ENCODE measurements at places on chromosomes 1 and 21.

DNA sequence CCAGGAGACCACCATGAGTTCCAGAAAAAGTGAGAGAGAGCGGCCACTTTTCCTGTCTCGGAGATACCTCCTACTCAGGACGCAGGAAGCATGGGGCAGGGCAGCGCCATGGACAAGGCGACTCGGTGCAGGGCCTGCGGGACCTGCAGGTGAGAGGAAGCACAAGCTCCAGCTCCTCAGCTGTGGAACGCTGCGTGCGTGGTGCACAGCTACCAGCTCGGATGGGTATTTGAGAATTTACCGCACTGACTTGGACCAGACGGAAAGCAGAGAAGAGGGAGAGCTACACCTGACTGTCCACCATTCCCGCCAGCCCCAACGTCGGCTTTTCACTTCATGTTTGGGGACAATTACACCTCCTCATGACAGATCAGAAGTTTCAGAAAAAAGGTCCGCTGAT lies 8.2 kb upstream of the CDK11A start:
- DNase-seq = no peak

- peak; percentile 83 for DNase-seq
Observed at GRCh38 chr1:36207339-36207738, 16.9 kb upstream of the THRAP3 start.

DNA sequence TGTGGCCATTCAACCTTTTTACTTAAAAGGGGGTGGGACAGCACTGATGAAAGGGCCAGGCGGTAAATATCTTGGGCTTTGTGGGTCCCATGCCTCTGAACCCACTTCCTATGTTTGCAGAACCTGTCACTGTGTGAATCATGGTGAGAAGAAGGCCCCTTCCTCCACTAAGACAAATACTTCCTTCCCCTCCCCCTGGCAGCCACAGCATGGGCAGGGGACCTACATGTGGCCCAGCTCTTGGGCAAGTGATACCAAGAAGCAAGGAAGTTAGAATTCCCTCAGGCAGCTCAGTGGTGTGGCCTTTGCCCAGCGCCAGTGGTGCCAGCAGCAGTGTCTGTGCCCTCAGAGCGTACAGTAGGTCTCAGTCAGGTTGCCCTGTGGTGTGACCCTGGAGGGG lies 168.6 kb downstream of the TRIM33 start:
- peak; percentile 44 for DNase-seq

DNA sequence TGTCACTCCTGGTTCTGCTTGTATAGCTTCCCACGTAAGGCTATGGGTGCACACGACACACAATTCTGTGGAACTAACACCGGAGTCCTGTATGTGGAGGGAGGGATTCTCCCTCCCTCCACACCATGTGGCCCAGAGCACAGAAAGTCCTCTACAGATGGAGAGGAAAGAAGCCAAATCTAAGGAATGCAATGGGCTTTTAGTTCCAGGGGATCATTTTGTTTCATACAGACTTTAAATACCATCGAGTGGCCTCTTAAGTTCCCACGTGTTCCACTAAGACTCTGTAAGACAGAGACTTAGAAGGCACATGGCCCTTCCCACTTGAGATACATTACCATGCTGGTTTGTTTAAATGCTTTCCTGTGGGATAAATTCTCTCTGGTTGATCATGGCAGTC lies 156.0 kb downstream of the TGFB2 start:
- no peak for DNase-seq

GRCh38 chr1:218068241-218068640 lies 216.9 kb upstream of the RRP15 start:
- no peak for DNase-seq

DNA sequence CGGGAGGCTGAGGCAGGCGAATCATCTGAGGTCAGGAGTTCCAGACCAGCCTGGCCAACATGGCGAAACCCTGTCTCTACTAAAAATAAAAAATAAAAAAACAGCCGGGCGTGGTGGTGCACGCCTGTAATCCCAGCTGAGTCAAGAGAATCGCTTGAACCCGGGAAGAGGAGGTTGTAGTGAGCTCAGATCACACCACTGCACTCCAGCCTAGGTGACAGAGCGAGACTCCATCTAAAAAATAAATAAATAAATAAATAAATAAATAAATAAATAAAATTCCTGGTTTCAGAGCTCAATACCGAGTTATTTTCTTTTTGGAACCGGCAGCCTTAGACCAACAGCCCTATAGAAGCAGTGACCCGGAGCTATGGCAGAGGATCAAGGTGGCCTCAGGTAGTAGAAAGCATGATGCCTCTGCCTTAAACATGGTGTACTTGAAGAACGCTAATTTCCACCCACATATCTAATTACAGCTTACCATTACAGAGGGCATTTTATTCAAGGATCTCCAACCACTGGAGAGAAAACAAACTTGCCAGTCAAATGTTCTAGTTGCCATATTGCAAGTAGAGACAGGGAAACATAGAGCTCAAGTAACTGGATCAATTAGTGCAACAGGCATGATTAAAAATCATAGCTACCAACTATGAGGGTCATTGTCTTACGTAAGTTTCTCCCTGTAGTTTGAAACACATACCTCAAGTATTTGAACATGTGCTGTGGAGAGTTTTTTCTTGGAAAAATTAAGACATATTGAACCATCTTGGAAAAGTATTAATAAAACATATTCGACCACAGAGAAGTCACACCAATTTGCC lies 2.0 kb upstream of the ENAH start:
- no peak for DNase-seq

GRCh38 chr1:2583331-2583791 lies 3.2 kb upstream of the PRXL2B start:
- no peak for DNase-seq

DNA sequence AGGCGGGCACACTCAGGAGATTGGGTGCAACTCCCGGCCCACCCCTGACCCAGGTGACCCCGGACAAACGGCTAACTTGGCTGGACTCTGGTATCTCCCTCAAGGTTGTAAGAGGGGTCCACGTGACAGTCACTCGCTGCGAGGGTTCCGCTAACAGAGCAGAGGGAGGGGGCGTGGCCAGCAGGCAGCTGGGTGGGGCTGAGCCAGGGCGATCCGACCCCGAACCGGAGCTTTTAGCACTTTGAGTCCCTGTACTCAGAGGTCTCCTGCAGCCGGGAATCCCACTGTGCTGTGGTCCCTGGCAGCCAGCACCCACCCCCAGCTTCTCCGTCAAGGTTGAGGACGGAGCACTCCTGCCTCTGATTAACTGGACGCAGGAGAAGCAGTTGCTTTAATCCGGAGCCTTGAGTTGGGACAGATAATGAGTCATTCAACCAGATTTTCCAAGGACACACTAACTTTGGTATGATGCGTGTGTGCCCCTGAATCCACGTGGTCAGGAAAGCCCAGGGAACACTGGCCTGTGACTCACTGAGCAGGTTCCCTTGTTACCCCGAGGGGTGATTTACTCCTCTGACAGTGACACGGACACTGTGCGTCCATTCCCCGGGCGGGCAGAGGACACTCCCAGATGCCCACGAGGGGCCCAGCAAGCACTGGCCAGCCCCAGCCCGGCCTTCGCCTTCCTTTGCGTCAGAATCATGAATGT lies 16.8 kb downstream of the TRPM2 start:
- DNase-seq = peak; percentile 45

DNA sequence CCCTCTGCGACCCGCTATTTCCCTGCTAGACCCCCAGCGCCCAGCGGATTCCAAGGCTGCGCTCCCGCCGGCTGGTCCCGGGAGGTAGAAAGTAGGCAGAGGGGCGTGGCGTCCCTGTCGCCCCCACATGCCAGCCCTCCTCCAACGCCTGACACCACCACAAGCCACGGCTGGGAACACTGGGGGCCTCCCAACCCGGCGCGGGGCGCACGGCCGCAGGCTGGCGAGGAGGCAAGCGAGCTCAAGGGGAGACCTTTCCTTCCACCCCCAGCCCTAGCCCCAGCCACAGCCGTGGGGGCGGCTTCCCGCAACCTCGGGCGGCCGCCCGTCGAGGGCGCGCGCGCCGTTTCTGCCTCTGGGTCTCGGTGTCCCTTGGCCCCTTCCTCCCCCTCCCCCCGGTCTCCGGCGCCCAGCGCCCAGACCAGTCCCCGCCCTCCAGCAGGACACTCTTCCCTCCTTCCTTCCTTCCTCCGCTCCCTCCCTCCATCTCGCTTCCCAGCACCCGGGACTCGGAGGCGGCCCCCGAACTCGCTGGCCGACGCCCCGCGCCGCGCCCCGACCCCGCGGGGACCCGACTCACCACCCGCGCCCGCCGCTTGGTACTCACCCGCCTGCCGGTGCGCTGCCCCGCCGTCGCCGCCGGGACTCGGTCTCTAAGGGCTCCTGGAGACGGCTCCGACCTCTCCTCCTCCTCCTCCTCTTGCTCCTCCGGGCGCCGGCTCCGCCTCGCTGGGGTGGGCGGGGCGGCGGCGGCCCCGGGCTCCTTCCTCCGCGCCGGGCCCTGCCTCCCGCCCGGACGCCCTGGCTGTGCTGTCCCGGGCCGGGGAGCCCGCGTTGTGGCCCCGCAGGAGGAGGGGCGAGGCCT lies at the start of gene GNG12:
TSS of gene GNG12 (minus strand) at position 731 of the 865 bp plus-strand sequence. CDS start 125,781 bp downstream, outside the sequence.
- peak; percentile 90 for DNase-seq

GRCh38 chr1:209884665-209885117 lies 53.3 kb upstream of the SYT14 start:
- peak; percentile 39 for DNase-seq

Data from stomach (tissue), 19 donors.